ENCODE measurements at places on chromosomes 6 and 20.

GRCh38 chr6:147755999-147756398, 247.5 kb downstream of the SAMD5 start:
- no peak for DNase-seq

- no peak for DNase-seq
These were observed 773.6 kb upstream of the SLC35B3 start for GRCh38 chr6:9208966-9209365.

DNA sequence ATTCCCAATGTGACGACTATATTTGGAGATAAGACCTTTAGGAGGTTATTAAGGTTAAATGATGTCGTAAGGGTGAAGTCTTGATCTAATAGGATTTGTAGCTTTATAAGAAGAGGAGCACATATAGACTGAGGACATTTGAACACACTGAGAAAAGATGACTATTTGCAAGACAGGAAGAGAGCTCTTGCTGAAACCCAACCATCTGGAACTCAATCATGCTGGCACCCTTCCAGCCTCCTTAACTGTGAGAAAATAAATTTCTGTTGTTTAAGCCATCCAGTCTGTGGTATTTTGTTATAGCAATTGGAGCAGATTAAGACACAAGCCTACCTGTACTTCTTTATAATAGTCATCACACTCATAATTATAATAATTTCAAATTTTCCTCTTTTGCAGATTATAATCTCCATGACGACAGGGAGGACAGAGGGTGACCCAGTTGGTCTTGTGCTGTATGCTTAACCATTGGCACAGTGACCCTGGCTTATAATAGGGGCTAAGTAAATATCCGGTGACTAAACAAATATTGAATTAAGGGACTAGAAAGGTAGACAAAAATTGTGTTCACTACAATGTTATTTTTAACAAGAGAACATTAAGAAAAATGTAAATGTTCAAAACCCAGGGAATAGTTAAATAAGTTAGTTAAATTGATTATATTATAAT, 206.4 kb upstream of the HDDC2 start:
- no peak for DNase-seq

DNA sequence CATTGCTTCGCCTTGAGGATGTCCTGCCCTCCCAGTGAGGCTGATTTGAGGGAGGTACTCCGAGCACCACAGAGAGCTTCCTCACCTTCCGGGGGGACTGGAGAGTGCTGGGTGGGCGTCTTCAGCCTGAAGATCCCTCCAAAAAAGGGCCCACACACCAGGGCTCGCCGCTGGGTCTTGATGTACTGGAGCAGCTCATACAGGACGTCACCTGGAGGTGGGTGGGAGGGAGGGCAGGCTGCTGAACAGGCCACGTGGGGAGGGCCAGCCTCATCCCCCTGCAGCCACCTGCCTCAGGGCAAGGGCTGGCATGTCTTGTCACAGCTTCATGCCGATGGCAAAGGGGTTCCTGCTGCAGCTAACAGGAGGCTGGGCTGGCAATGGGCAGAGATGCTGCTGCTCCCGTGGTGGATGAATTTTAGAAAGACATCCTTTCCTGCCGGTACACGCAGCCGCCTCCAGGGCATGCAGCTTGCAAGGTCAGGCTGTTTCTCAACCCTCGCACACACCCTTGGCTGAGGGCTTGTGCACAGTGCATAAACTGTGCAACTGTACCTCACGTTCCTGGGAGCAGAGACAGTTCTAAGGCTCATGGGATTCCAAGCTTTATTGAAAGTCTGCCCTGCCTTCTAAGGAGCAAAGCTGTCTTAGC, 14.0 kb downstream of the ETV7 start:
- DNase-seq: no peak

- no peak for DNase-seq
These were observed 10.3 kb upstream of the C6orf58 start for GRCh38 chr6:127566651-127567050.

GRCh38 chr6:113570161-113570560, 287.0 kb upstream of the MARCKS start:
- no peak for DNase-seq

- no peak for DNase-seq
These were observed 780.1 kb downstream of the TFAP2A start for GRCh38 chr6:9634776-9635175.

DNA sequence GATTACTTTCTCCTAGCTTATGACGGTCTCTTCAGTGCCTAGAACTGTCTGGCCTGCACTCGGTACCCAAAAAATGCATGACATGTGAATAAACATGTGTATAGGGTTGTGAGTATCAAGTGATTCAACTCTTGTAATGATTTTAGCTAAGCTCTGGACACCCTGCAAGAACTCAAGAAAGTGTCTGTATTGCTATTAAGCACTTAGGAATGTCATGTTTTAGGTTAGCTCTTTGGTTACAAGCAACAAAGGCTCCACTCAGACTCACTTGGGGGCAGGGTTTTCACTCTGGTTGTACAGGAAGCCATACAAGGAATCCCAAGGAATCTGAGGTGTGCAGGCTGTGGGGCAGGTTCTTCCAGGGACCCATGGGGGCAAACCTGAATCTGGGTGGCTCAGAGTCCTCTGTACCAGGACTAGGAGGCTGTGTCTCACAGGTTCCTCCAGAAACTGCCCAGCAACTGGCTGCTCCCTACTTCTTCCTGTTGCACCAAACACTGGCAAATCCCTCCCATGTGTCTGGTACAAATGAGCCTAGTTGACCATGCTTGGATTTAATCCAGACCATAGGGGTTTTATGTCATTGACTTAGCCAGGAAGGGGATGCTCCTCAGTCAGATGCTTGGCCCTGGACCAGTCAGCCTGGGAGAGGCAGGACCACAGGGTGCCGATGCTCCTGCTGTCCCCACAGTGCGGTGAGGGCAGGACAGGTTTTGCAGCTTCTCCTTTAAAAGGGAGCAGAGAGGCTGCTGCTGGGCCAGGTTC, 77.9 kb upstream of the CDH4 start:
- DNase-seq: no peak
